Stimulated activated CD4-positive, alpha-beta T cell treated with anti-CD3 and anti-CD28 coated beads, TNF-alpha, amount 100 ng/mL, for 24 hours (primary cell): ENCODE measurements at places on chromosomes 5 and 9.

- DNase-seq = no peak
Measured at GRCh38 chr9:125969462-125969861, 222.3 kb downstream of the PBX3 start.

DNA sequence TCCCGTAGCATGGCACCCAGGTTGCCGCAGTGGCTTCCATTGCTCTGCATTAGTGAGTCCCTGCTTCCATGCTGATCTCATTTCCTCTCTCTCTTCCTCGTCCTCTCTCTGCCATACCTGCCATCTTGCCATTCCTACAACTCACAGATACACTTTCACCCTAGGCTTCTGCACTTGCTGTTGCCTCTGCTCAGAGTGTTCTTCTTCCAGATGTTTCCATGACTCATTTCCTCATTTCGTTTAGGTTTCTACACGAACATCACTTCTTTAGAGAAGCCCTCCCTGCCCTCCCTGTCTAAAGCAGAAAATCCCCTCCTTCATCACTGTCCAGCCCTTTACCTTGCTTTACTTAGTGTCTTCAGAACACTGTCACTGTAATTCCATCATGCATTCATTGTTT lies 115.2 kb upstream of the WWC1 start:
- no peak for DNase-seq

- DNase-seq = no peak
Measured at GRCh38 chr9:124784509-124784908, 7.6 kb downstream of the OLFML2A start.

GRCh38 chr5:73488806-73489205 lies 9.4 kb upstream of the BTF3 start:
- DNase-seq = no peak
